ENCODE measurements at places on chromosomes 7 and 10.

GRCh38 chr7:33423646-33424020, 294.3 kb downstream of the BBS9 start:
- DNase-seq, result peak; percentile 67

DNA sequence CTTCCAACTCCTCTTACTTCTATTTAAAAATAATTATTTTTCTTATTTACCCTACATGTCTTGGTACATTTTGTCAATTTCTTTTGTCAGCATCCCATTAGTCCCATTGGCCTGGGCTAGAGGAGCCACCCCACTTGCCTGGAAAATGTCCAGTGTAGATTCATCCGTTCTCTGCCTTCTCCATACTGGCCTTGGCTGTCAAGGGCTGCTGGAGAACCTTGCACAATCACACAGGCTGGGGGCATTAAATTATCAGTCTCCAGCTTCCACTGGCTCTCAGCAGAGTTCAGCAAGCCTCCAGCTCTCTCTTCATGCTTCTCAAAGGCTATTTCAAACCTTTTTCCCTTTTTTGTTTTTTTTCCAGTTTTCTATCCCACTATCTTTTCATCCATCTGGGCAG, 13.8 kb upstream of the ZCCHC24 start:
- no peak for DNase-seq

- DNase-seq, result no peak
These were observed 112.8 kb downstream of the PPP1R3A start for GRCh38 chr7:113805976-113806375.

GRCh38 chr7:1403638-1404459, 55.4 kb downstream of the MICALL2 start:
- DNase-seq, result peak; percentile 39

GRCh38 chr10:12077580-12078180, 8.9 kb downstream of the DHTKD1 start:
- no peak for DNase-seq

- DNase-seq, result no peak
These were observed 245.9 kb upstream of the PHYHIPL start for GRCh38 chr10:58930500-58930899.

GRCh38 chr10:49039409-49039808, 75.9 kb downstream of the VSTM4 start:
- no peak for DNase-seq

DNA sequence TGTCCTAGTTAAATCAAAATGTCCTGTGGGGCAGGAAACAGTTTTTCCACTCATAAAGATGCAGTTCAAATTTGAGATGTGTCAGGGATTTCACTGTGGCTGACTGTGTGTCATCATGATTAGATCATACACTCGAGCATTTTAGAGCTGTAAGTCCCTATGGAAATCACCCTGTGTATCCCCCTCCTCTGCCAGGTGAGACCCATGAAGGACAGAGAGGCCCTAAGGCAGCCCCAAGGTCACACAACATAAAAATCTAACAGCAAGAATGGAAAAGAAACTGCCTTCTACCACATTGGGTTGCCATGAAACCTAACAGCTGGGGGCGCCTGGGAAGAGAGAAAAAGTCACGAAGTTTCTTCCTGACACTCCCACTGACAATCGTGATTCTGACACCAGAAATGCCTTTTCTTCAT, 135.8 kb downstream of the KCNMA1 start:
- DNase-seq, result no peak

DNA sequence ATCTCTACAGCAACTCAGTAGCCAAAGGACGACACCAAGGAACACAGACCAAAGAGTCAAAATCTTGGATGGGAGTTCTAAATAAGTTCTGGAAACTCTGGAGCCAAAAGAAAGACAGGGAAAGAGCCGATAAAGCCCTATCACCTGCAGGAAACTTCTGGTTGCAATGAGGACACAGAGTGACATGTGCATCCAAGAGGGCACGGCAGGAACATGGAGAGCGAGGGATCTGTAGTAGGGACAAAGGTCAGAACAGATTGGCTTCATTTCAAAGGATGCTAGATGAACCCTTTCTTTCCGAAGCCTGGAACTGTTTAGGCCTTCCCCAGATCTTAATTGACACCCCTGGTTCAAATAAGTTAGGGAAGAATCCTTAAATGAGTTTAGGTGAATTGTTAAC, 39.5 kb downstream of the CACNA2D1 start:
- no peak for DNase-seq

- DNase-seq, result no peak
These were observed 829 bp upstream of the RPA3 start for GRCh38 chr7:7719236-7719635.

- no peak for DNase-seq
These were observed 229.2 kb downstream of the SEC23IP start for GRCh38 chr10:120121768-120122167.

DNA sequence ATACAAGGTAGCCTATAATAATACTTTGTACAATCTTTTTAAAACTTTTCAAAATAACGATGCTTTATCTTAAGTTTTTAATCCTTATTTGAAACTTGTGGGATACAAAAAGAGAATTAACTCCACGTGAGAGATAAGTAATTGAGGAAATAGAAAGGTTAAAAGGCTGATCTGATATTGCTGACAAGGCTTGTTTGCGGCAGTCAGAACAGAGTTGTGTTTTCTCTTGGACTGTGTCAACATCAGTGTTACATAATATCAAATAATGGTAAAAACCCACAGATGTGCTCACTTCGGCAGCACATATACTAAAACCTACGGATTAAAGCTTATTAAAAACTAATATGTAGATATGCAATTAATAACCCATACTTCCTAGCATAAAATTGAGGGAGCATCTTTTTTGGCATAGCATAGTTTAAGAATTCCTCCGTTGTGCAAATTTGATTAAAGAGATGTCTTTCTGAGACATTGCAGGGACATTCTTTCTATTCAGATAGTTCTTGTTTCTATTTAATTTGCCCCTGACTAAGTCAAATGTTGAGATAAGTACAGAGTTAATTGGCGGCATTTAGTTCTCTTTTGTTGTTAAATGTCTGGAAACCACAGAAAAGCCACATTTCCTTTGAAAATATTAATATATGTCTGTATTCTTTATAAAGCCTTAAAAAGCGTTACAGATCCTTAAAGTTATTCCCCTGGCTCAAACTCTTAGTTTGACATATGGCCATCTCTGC, 63.3 kb downstream of the FAM185A start:
- no peak for DNase-seq

- DNase-seq, result no peak
These were observed 156.8 kb upstream of the NFE2L3 start for GRCh38 chr7:25995216-25995615.

DNA sequence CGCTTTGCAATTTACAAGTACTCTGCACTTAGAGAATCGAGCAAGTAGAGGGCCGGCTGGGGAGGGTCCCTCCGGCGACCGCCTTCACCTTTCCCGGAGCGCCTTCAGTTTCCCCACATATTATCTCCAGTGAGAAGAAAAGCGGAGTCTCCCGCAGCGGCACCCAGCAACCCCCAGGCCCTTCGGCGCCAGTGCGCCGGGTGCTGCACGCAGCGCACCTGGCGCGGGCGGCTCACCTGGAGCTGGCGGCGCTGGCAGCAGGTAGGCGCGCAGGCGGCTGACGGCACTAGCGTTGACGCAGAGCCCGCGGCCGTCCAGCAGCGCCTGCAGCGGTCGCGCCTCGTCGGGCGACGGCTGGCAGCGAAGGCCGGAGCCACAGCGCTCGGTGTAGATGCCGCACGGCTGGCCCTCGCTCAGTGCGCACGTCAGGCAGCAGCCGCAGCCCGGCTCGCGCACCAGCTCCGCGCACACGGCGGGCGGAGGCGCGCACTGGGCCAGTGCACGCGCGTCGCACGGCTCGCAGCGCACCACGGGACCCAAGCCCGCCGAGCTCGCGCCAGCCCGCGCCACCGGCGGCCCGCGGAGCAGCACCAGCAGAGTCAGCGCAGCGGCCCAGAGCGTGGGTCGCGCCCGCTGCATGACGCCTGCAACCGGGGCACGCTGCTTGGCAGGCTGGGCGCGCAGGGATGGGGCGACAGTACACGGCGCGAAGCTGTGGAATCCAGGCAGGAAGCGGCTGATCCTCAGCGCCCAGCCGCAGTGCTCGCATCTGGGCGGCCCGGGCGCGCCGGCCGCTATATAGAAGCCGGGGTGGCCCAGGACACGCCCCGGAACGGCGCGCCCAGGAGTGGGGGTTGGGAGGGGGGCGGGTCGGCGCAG, at the start of gene IGFBP3:
TSS of gene IGFBP3 (minus strand) at position 771 of the 879 bp plus-strand sequence. CDS start at position 639, 132 bp downstream.
- no peak for DNase-seq

GRCh38 chr7:14950013-14950412, 47.5 kb upstream of the DGKB start:
- DNase-seq, result no peak

DNA sequence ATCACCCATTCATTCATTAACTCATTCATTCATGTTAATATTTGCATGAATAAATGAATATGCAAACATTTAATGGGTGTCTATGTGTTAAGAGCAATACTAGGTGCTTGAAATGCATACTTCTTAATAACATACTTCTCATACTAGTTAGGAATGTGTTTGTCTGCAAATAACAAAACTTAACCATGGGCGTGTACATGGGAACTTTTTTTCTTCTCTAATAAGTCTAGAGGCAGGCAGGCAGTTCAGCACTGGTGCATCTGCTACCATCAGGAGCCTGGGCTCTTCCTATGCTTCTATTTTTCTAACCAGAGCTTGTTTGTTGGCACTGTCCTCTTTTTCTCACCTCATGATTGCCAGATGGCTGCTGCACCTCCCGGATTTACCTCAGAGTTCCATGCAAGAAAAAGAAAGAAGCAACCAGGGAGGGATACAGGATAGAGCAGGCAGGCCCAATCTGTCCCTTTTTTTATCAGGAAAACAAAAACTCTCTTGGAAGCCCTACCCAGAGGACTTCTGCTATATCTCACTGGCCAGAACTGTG, 22.7 kb downstream of the CDHR3 start:
- DNase-seq, result no peak

GRCh38 chr10:97914837-97915211, 65.2 kb downstream of the GOLGA7B start:
- DNase-seq, result peak; percentile 58

DNA sequence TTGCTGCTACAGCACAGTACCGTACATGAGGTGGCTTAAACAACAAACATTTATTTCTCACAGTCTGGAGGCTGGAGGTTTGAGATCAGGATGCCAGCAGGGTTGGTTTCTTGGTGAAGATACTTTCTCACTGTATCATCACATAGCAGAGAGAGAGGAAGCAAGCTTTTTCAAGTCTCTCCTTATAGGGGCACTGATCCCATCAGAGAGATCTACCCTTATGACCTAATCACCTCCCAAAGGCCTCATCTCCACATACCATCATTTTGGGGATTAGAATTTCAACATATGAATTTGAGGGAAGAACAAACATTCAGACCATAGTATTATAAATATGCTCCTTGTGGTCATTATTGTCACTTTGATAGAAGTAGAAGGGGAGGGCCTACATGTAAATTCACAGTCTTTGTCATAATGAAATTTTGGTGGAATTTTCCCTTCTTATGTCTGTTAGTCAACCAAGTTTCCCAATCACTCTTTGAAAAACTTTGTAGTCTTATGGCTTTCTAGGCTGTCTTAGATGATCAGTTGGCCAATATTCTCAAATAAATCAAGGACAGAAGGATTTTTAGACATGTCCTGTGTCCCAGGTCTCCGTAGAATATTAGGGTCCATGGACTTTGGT, 606.2 kb downstream of the LRMDA start:
- no peak for DNase-seq

- no peak for DNase-seq
These were observed 11.2 kb downstream of the GATA3 start for GRCh38 chr10:8065651-8066050.

GRCh38 chr7:85162721-85163120, 24.1 kb downstream of the SEMA3D start:
- DNase-seq, result no peak

GRCh38 chr7:105309235-105310169, 79.2 kb downstream of the SRPK2 start:
- no peak for DNase-seq

DNA sequence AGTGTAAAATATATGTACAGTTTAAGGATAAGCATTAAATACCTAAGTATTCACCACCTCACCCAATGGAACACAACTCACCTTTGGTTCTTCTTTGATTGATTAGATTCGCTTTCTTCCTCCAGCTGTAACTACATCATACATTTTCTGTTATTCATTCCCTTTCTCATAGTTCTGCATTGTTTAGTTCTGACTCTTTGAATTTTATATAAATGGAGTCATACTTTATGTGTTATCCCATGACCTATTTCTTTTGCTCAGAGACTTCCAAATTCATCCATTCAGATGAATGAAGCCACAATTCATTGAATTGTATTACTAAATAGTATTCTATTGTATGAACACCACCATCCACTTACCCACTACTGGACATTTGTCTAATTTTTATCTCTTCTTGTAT, 12.3 kb downstream of the THNSL1 start:
- no peak for DNase-seq

DNA sequence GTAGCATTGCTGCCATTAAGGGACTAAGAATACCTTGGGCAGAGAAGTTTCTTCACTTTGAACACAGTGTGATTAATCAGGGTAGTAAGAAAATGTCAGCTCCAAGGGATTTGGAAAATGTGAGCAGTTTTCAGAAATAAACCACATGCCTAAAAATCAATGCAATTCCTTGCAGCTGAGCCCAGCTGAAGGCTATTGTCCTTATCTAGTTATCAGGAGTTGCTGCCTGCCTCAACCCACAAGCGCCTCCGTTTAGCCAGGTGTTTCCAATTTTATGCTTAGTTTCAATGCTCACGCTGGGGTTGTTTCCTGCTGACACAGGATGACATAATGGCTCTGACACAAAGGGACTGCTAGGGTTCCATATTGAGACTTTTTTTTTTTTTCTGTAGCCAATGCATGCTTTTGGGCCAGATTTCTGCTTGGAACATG, 132.3 kb upstream of the ANK3 start:
- DNase-seq, result no peak

DNA sequence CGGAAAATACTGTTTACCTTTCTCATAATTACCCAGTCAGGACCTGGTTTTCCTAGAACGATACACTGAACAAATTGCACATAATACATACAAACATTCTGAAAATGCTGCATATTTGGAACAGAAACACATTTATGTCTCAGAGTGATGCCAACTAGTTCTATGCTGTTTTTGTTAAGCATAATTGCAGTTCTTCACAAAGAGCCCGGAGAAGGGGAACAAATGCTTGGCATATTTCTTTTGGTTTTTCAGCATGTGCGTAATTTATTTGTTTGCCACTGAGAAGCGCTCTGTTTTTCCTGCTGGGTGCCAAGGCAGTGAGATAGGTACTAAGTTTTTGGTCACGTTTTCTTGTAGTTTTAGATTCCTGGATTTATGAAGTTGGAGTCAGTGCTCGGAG, 181.0 kb upstream of the MDFIC start:
- no peak for DNase-seq

- no peak for DNase-seq
These were observed 280.1 kb downstream of the SKAP2 start for GRCh38 chr7:26584326-26584725.

GRCh38 chr10:102274062-102274461, 28.7 kb downstream of the GBF1 start:
- no peak for DNase-seq

GRCh38 chr7:55241958-55242357, 123.2 kb upstream of the LANCL2 start:
- DNase-seq, result no peak

GRCh38 chr7:41277561-41277960, 425.3 kb downstream of the INHBA start:
- DNase-seq, result no peak

GRCh38 chr7:14478834-14479510, 423.6 kb downstream of the DGKB start:
- no peak for DNase-seq

GRCh38 chr7:14754631-14755030, 147.9 kb downstream of the DGKB start:
- DNase-seq, result no peak

Data from NT2/D1 (cell line).